Mesenteric fat pad (tissue), 1 donor: ENCODE measurements at places on chromosomes 7 and 10.
A peak's percentile ranks its signal among the peaks of the same experiment; 100 is the strongest.

- no peak for DNase-seq
Measured at GRCh38 chr10:34537629-34538231, 277.4 kb downstream of the PARD3 start.

- no peak for DNase-seq
Measured at GRCh38 chr7:101913851-101914250, 96.4 kb downstream of the CUX1 start.

DNA sequence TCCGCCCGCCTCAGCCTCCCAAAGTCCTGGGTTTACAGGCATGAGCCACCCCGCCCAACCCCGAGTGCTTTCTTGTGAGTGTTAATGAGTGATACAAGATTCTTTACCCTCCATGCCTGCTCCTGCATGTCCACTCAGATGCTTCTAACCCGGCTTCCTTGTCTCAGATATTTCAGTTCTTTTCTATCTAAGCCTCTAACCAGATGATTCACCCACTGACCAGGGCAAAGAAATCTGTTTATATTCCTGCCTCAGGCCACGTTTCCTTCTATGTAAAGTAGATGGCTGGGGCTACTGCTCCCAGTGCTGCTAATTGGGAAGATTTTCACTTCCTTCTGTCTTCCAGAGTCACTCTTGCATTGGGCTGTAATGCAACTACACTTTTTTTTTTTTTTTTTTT lies 395.1 kb upstream of the ANKRD30A start:
- no peak for DNase-seq

GRCh38 chr10:123800289-123800688 lies 91.3 kb downstream of the CPXM2 start:
- DNase-seq: no peak

DNA sequence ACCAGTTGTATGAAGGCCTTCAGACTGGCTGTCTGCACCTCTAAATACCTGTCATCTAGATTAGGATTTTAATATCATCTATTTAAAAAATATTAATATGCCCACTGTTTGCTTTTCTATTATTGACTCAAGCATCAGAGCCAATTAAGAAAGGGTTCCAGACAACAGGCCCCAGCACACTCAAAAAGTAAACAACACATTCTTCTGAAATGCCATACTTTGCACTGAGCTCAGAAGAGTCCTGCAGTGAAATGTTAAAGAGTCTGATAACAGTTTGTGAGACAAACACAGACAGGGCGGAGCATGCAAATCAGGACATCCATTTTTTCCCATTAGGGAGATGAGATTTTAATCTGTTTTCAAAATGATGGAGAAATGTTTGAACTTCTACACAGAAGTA lies 45.9 kb upstream of the KLF6 start:
- no peak for DNase-seq

GRCh38 chr7:43902542-43903054 lies 3.8 kb downstream of the URGCP start:
- no peak for DNase-seq

DNA sequence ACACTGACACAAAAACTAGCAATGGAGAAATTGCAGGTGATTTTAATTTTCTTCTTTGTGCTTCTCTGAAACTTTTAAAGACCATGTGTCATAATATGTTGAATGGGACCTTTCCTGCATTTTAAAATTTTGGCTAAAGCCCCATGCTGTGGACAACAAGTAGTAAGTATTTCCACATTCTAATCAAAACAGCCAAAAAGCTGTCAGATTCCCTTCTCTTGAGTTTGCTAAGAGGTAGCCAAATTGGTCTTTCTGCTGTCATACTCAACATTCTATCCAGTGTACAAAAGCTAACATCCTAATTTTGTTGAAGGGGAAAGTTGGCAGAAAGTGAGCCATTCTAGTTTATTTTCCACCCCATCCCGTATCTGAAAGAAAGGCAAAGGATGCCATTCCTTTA lies 447.6 kb downstream of the TFEC start:
- DNase-seq: no peak

DNA sequence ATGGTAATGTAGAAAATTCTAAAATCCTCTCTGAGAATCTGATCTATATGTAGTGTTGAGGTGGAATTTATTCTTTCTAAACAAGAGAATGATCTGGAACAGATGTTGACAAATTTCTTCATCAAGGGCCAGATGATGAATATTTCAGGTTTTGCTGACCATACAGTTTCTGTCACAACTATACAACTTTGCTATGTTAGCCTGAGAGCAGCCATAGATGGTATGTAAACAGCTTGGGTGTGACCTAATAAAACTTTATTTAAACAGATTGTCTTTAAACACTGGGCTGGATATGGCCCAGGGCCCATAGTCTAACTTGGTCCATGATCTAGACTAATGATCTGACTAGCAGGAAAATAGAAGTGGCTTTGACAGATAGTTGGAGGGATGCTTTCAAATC lies 213.6 kb upstream of the CELF2 start:
- no peak for DNase-seq

- no peak for DNase-seq
Measured at GRCh38 chr7:140235114-140235513, 58.3 kb upstream of the KDM7A start.

DNA sequence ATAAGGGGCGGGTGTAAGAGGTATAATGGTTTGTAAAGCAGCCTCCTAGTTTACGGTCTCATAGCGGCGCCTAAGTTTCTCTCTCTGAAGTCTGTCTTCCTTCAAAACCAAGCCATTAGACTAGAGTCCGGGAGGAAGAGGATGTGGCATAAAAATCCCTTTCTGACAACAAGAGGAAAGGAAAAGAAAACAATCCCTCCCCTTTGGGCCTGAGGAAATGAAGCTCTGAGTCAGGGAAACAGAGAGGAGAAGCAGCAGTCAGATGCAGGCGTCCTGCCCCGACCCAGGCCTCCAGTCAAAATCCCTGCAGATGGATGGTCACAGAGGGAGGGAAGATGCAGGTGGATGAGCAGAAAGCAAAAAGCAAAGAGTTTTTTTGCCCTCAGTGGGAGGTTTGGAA lies 23.7 kb downstream of the PARP12 start:
- DNase-seq: peak; percentile 12

GRCh38 chr7:98531717-98532116 lies 85.4 kb upstream of the NPTX2 start:
- DNase-seq: no peak

DNA sequence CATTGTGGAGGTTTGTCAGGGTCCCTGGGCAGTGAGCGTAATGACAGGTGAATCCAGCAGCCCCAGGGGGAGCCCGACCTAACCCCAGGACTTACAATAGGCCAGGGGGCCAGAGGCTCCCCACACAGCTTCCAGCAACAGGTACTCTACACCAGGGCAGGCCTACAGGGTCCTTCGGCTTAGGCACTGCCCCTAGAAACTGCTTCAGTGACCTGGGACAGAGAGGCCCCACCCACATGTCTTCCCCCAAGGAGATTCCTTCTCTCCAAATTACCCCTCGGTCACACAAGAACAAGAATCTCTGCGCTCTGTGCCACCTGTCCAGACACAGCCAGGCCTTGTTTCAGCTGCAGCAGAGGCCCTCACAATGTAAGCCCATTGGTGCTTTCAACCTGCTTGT lies 24.4 kb downstream of the SKIDA1 start:
- no peak for DNase-seq

GRCh38 chr10:14757986-14758385 lies 16.7 kb downstream of the FAM107B start:
- no peak for DNase-seq

DNA sequence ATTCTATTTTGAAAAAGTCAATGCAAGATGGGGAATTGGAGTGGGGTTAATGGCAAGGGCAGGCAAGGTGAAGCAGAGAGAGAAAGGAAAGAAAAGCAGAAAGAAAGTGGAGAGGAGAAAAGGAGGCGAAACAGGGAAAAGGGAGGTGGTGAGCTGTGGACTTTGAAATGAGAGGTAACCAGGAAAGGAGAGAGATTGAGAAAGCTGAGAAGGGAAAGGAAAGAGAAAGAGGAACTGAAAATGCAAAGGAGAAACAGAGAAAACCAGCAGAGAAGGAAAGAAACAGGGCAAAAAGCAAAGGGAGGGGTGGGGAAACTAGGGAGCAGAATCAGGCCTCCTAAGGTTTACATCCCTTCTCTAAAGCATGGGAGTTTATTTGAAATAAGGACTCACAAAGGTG lies 72.5 kb upstream of the TPK1 start:
- no peak for DNase-seq

- DNase-seq: peak; percentile 11
Measured at GRCh38 chr10:124911124-124912067, 30.5 kb upstream of the ZRANB1 start.

DNA sequence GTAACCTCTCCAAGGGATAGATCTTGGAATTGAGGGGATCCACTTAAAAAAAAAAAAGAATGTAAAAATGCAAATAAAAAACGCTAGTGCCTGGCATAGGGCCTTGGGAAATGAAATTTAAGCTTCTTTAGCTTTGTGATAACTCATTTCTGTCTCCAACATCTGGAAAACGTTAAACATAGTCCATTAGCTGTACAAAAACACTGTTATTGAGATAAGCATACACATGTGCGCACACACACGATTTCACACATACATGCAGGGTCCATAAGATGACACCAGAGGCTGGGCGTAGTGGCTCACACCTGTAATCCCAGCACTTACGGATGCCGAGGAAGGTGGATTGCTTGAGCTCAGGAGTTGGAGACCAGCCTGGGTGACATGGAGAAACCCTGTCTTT lies 13.7 kb upstream of the CUL2 start:
- no peak for DNase-seq

GRCh38 chr10:101319241-101319915 lies 34.6 kb upstream of the BTRC start:
- no peak for DNase-seq

DNA sequence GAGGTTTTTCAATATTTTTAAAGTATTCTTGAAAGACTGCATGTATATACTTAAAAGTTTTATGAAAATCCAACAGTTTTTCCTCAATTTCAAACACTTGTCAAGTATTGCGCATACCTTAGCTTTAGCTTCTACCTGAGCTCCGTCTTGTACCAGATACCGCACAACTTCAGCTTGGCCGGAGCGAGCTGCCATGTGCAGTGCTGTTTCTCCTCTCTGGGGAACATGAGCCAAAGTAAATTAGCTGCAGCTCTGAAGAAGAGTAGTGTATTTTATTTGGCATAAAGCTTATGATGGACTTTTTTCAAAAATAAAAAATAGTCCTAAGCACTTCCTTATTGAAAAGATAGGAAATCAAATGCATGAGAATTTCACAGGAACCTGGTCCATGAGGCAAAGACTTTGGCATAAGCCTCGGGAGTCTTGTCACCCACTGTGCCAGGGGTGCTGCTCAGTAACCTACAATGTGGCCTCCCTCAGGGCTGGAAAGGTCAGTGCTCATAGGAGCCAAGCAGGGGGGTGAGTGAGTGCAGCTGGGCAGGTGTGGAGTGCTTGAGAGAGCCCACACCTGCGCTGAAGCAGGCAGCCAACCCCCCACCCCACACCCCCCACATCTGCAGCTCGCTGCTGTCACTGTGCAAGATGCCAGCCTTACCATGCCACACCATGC lies 189.5 kb downstream of the ANK3 start:
- DNase-seq: no peak

DNA sequence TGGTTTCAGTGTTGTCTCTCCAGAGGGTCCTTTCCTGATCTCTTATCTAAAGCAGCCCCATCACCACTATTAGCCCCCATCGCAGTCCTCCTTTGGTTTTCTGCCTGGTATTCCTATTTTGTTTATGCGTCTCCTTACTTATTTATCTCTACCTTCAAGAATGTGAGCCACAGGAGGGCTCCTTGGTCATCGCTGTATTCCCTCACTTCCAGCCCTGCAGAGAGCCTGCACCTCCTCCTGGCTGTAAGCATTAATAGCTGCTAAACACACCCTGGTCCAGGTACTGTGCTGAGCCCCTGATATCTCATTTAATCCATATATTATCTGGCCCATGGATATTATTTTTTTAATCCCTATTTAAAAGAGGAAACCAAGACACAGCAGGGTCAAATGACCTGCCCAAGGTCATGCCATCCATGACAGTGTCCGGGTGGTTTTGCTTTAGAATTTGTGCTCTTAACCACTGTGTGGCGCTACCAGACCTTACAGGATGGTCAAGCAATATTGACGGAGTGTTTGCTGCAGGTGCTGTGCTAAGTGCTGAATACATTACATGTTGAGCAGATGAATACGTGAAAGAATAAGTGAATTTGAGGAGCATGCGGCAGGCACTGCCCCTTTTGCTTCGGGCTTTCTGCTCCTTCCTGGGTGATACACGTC lies 227.2 kb downstream of the ADAM12 start:
- DNase-seq: no peak

GRCh38 chr7:92875173-92875572 lies 38.8 kb upstream of the CDK6 start:
- no peak for DNase-seq

GRCh38 chr7:48638041-48638440 lies 286.3 kb upstream of the CDC14C start:
- no peak for DNase-seq

DNA sequence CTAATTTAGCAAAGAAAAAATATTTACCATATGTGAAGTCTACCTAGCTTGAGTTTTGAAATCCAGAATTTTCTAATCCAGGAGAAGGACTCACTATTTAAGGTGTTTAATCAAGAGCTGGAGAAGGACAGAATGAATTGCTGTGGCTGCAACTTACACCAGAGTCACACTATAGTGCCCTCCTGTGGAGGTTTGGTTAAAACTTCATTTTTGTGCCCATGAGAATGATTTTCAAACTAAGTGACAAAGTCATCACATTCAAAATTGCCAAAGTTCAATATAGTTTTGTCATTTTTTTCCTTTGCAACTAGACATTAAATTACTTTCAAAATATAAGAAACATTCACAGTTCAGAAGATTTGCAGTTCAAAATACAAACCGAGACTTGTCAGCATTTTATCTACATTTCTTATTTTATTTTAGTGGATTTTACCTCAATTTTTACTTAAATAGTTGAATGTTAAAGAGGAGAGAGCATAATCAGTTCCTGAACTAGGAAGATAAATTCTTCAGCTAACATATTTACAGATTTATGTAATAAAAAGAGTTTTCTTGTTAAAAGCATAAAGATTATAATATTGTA lies 70.7 kb downstream of the CABCOCO1 start:
- no peak for DNase-seq

DNA sequence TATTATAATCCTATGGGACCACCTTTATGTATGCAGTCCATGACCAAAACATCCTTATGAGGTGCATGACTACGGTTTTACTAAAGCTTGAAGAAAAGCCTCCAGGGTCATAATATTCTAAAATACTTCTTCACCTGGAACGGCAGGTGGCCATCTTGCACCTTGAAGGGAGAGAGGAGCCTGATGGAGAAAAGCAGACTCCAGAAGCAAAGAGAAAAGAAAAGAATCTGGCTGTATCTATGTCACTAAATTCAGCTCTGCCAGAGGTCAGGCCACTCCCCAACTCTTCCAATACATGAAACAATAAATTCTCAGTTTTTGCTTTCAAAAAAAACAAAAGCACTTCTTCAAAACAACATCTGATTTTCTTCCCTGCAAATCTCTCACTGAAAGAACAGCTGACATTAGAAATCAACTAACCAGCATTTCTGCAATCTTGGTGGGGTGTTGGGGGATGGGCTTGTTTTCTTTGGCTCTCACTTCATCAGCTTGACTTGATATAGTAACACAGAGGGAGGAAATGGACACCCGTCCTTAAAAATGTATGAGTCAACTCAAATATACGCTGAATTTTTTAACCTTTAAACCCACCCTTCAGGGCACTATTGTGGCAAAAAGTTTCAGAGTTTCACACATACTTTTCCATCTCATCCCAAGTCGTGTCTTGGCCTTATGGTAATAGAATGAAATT lies 21.7 kb downstream of the HIBADH start:
- no peak for DNase-seq
